NCI-H774 (cell line): ENCODE measurements at places on chromosomes 4 and X.

GRCh38 chrX:105910563-105911105 is 88.3 kb downstream of the NRK start:
- DNase-seq: no peak

- no peak for DNase-seq
Measured at GRCh38 chr4:16765546-16765945, 132.9 kb downstream of the LDB2 start.

GRCh38 chr4:87029356-87029755 is 94.5 kb downstream of the AFF1 start:
- DNase-seq: no peak

- DNase-seq: no peak
Measured at GRCh38 chrX:148893395-148893794, 393.0 kb downstream of the AFF2 start.
